ENCODE measurements at places on chromosomes 1 and 21.

DNA sequence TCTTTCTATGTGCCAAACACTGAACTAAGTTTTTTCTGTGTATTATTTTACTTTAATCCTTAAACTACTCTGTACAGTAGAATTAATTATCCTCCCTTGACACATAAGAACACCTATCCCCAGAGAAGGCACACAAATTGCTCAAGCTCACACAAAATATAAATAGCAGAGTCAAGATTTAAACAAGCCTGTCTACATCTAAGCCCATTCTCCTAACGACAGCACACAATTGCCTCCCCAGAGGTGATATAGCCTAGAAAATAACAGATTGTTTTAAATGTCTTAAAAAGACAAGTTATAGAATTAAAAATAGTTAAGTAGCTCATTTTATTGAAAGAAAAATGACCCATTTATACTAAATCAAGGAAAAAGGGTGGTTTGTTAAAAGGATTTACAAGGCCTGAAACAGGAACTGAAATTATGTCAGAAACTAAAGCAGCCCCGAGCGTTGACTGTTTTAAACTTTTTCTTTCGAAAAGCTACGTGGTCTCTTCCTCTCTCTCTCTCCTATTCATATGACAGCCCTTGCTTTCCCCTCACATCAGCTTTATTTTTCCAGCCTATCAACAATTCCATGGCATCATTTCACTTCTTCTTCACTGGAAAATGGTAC, 30.5 kb downstream of the TNFSF18 start:
- no peak for DNase-seq
- H3K36me3 ChIP-seq, result no peaks in the 10 kb centered on the region
- H3K27me3 ChIP-seq, result no peaks in the 10 kb centered on the region

DNA sequence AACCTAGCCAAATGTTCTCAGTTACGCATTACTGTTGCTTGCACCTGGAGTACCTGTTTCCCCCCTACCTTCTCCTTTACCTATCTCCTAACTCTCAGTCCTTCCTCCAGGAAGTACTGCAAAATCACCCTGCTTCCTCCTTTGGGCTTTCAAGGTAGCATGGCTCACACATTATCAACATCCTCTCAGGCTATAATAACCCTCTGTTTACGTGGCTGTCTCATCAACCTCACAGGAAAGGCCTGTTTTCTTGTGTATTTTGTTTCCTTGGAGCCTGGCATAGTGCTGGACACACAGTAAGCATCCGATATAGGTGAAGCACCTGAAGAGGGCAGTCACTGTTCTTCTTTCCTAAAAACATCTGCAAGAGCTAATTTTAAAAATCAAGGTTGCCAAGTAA, 32.7 kb upstream of the ANGPTL7 start:
- peaks cover 16% of the 10 kb centered on the region for H3K36me3 ChIP-seq
- DNase-seq, result no peak
- H3K27me3 ChIP-seq, result no peaks in the 10 kb centered on the region
- H3K4me1 ChIP-seq, result no peaks in the 10 kb centered on the region
- no peak overlapping the region for H3K27ac ChIP-seq
- H3K4me3 ChIP-seq, result no peak overlapping the region

DNA sequence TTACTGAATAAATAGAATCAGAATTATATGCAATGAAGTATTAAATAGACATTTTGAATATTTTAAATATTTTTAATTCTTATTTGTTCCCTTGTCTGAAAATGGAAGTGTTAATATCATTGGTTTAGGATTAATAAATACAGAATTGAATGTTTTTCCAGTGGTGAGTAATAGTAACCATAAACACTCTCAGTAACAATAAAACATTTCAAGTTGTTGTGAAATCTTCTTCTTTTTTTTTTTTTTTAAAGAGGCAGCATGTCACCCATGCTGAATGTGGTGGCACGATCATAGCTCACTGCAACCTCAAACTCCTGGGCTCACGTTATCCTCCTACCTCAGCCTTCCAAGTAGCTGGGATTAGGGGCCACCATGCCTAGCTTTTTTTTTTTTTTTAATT, 86.2 kb upstream of the ZBTB18 start:
- no peak overlapping the region for H3K27ac ChIP-seq
- H3K27me3 ChIP-seq, result no peaks in the 10 kb centered on the region
- no peak overlapping the region for H3K4me3 ChIP-seq
- H3K4me1 ChIP-seq, result peaks cover 10% of the 10 kb centered on the region
- no peaks in the 10 kb centered on the region for H3K36me3 ChIP-seq

- H3K27me3 ChIP-seq, result no peaks in the 10 kb centered on the region
Observed at GRCh38 chr1:200118779-200119505, 91.4 kb downstream of the NR5A2 start.

DNA sequence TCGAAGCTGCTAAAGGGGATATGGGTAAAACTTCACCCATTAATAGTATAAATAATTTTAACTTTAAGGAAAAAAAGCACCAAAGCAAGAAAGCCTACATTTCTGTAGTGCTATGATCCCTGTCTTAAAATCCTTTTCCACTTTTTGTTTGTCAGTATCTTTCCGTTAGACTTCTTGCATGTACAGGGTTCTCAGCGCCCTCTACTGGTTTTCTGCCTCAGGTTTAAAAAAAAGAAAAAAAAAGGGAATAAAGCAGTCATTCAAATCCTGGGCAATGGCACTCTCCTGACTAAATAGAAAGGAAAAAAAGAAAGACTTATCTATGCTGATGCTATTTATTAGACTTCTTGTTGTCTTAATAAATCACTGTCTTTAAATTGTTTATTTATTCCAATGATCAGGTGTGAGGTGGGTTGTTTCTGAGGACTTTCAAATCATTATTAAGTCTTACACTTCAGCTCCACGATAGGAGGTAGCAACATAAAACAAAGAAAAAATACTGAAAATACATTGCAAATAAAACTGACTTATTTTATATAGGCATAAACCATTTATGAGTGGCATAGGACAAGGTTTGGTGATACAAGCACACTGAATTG, 475.4 kb upstream of the NR5A2 start:
- no peaks in the 10 kb centered on the region for H3K27me3 ChIP-seq
- peak; percentile 83 for DNase-seq
- no peak overlapping the region for H3K4me3 ChIP-seq

DNA sequence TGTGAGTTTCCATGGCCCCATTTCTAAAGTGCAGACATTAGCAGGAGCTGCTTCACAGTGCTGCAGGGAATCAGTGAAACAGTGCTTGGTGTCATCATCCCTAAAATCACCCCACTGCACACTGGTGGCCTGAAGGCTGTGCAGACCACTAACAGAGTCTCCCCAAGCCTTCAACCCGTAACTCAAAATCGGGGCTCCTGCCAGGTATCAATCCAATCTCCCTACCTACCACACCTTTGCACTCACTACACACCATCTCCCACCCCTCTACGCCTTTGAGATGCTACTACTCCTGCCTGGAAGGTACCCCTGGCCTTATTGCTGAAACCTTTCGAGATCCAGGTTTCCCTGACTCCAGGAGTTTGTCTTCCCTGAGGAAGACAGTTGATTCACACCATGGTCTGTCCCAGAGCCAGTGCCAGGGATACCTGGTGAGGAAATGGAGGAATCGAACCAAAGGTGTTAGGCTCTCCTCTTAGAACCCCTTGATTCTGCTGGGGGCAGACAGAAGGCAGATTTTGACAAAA, 25.5 kb downstream of the SLC2A1 start:
- H3K4me3 ChIP-seq, result no peak overlapping the region
- no peak for DNase-seq
- H3K36me3 ChIP-seq, result peaks cover 44% of the 10 kb centered on the region
- H3K27me3 ChIP-seq, result no peaks in the 10 kb centered on the region

Data from cardiac muscle cell (in vitro differentiated cells and primary cell).